ENCODE measurements at places on chromosomes 7 and 10.

DNA sequence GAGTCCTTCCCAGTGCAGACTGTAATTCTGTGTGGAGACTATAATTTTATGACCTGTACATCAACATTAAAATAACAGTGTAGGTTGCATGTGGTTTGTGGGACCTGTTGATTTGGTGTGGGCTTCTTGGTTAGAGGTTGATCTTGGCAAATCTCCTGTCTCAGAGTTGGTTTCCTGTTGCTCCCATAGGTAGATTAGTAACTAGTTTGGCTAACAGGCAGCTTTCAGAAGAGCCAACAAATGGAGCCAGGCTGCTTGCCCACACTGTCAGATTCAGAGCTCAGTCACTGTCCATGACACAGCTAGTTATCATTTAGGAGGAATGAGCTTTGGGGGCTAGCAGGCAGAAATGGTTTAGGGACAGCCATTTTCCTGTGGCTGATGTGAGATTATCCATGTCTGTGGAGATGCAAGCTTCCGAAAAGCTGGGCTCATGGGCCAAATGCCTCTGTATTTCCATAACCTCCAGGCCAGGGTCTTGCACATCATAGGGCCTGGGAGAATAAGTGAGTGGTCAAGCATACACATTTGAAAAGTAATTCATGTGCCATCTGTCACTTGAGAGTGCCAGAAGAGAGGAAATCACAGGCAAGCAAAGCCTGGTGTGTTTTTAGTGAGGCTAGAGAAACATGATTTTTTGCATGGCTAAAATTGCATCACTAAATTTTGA lies 33.4 kb downstream of the CCM2 start:
- DNase-seq: no peak

DNA sequence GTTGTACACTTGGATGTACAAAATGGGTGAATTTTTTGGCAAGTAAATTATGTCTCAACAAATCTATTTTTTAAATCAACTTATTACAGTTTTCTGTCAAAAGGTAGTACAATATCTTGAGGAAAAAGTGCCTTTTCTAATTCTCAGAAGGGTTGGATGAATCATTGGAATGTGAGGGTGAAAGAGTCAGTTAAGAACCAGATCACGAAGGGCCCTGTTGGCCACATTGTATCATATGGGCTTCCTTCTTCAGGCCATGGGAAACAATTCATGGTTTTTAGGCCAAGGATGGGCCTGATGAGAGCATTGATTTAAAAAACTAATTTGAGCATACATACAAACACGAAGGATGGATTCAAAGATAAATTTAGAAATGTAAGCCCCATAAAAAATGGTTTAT lies 503.7 kb downstream of the TNS3 start:
- DNase-seq: no peak

DNA sequence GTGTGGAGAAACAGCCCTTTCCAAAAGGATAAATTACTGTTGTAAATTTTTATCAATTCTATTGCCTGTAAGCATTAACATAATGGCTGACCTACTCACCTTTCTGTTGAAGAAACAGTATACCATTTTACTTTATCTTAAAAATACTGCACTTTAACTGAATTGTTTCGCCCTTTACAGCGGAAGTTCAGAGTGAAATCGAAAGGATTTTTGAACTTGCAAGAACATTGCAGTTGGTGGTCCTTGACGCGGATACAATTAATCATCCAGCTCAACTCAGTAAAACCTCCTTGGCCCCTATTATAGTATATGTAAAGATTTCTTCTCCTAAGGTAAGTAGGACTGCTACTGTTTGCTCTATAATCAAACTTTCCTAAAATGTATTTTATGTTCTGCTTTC lies 117.5 kb downstream of the NSUN6 start:
- no peak for DNase-seq

DNA sequence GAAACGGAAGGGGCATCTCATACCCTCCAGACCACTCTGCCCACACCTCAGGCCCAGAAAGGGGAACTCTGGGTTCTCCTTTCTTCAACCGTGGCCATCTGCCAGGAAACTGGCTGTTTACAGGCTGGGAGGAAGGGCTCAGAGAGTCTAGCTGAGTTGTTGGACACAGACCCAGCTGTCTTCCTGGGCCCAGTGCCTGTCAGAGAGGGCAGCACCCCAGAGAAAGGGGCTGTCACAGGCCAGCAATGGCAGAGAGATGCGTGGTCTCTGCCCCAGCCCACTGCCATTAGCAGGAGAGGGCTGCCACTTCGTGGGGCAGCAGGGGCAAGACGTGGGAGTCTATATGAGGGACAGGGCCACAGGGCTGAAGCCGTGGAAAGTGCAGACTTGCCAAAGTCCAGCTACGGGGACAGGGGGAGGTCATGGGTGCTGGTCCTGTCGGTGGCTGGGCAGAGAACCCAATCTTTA lies 11.0 kb downstream of the GRID1 start:
- DNase-seq: no peak

GRCh38 chr7:101232141-101232850 lies 5.3 kb downstream of the CLDN15 start:
- DNase-seq: peak; percentile 31

GRCh38 chr7:75993689-75994387 lies 557 bp downstream of the TMEM120A start:
- peak; percentile 47 for DNase-seq

- no peak for DNase-seq
Observed at GRCh38 chr10:112655722-112656121, 208.7 kb downstream of the VTI1A start.

DNA sequence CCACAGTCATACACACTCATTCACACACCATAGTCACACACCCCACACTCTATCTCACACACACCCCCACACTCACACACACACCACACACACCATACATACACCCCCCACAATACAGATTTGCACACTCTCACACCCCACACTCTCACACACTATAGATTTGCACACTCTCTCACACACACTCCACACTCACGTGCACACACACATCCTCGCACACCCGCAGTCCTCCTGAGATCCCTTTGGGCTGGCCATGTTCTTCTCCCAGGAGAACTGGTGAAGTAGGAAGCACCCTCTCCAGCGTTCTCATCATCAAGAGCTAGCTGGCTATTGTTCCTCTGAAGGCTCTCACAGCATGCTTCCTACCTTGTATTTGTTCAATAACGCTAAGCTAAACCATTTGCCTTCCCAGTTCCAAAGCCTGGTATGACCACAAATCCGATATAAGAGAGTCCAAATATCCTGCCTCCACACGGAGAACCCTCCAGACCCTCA lies 86.2 kb downstream of the HECW1 start:
- DNase-seq: no peak

GRCh38 chr7:20651960-20652544 lies 36.6 kb downstream of the ABCB5 start:
- DNase-seq: peak; percentile 10

DNA sequence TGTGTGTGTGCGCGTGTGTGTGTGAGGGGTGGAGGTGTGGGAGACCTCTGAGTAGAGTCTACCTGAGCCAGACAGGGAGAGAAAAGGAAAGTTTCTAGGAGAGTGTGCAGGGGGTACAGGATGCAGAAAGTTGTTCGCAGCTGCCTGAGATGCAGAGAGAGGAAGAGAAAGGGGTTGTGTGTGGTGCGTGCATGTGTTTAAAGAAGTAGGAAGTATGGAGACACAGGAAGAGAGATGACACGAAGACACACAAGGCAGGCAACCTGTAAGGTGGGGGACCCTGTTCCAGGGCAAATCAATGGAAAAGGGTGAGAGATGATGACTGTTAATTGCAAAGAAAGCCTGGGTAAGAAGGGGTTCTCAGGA lies 52.2 kb downstream of the C10orf105 start:
- DNase-seq: no peak

DNA sequence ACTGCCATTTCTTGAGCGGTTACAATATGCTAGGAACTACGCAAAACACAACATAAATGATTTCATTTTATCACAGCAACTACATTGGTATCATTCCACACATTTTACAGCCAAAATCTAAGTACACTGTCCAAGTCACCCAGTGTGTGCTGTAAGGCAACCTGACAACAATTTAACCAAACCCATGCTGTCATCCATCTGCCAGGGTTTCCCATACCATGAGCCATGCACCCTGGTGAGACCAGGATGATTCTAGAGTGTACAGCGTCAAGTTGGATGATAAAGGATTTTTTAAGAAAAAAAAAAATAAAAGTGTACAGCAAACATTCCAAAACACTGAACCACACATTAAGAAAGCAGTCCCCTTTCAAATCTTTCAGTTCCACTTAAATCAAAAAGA lies 52.9 kb downstream of the PIK3AP1 start:
- DNase-seq: no peak

GRCh38 chr7:79340212-79340611 lies 113.3 kb downstream of the MAGI2 start:
- no peak for DNase-seq

- no peak for DNase-seq
Observed at GRCh38 chr7:78787854-78788253, 665.6 kb downstream of the MAGI2 start.

- DNase-seq: no peak
Observed at GRCh38 chr10:101768791-101769170, 7.1 kb downstream of the FGF8 start.

DNA sequence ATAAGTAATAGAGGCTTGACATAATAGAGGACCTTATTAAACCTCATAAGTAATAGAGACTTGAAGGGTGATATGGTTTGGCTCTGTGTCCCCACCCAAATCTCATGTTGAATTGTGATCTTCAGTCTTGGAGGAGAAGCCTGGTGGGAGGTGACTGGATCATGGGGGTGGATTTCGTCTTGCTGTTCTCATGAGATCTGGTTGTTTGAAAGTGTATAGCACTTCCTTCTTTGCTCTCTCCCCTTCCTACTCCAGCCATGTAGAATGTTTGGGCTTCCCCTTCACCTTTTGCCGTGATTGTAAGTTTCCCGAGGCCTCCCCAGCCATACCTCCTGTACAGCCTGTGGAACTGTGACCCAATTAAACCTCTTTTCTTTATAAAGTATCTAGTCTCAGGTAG lies 8.6 kb downstream of the KIFBP start:
- DNase-seq: no peak

GRCh38 chr7:127911968-127912511 lies 119.2 kb downstream of the LRRC4 start:
- no peak for DNase-seq

DNA sequence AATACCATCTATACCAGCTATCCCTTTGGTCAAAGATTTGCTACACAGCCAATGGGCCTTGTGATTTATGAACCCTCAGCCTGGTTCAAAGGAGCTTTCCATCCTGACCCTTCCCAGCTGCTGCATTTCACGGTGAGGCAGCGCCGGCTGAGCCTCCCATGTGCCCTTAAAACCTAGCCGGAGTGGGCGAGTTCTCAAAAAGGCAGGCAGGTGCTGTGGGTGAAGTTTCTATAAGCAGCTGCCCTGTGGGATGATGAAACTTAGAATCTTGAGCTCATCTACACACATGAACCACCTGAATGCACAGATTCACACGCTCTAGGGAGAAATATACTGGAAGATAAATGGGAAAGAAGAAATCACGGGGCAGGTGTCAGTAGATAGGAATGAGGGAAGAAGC lies 224.7 kb downstream of the MLLT10 start:
- DNase-seq: no peak

GRCh38 chr7:141738592-141739013 lies 445 bp downstream of the SSBP1 start:
- DNase-seq: no peak

GRCh38 chr10:42548254-42548653 lies 90.1 kb downstream of the ZNF33B start:
- no peak for DNase-seq

DNA sequence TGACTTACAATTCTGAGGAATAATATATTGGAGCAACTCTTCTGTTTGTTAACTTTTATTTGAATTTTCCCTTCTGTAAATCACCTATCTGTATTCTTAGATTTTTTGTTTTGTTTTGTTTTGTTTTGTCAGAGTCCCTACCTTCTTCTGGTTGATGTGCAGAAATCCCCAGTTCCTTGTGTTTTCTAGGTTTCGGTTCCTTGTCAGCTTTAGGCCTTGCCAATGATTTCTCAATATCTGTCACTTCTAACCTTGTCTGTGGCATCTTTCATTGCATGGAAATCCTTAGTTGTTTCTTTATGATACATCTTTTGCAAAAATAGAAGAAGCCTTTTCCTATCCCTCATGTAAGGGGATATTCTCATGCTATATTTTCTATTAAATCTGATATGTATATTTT lies 21.7 kb upstream of the ST8SIA6 start:
- DNase-seq: no peak

DNA sequence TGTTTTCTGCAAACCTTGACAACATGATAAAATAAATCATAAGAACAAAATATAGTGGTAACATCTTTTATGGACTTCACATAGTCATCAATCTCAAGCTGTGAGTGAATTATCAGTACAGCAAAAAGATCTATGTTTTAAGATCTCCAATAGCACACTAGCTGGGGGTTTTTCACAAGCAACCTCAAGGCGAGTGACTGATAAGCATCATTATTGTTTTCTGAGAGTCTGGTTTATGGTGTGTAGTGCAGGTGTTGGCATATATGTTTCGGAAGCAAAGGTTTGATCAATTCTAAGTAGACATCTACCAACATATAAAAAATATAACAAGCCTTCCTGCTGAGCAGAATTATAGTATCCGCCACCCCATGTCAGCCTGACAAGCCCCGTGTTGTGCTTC lies 403.8 kb upstream of the MGMT start:
- DNase-seq: no peak

DNA sequence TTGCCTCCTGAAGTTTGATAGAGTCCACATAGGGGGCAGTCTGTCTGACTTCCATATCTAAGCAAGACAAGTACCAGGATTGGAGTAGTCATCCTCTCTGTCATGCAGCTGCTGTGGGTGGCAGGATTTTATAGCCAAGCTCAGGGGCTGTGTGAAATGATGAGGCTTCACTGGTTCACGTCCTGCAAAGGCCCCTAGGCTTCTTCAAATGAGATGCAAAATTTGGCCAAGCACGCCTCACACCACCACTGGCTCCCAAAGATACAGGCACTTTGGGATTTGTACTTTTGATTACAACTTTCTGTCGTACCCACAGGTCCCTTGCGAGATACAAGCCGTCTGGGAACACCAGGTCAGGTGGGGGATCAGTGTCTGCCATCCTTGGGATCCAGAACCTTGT lies 67.1 kb downstream of the WDFY4 start:
- no peak for DNase-seq

DNA sequence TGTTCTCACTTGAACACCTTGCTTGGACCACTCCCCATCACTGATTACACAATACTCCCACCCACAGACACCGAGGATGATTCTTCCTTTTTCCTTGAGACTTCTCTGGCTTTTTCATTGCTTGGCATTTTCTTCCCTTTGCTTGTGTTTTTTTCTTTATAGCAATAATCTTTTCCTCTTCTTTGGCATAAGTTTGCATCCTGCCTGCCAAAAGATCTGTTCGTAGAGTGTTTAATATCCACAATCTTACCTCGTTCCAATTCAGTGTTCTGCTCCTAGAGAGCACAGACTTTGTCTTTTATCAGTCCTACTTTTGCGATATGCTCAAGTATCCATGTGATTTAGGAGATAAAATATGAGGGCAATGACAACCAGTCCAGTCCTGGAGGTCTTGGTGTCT lies 303.3 kb upstream of the CDC14C start:
- DNase-seq: no peak

- DNase-seq: no peak
Observed at GRCh38 chr7:79211724-79212123, 241.7 kb downstream of the MAGI2 start.

Data from erythroblast (primary cell).